ENCODE measurements at places on chromosomes 4 and X.

- DNase-seq = no peak
Observed at GRCh38 chrX:71541210-71542022, 8.5 kb downstream of the OGT start.

DNA sequence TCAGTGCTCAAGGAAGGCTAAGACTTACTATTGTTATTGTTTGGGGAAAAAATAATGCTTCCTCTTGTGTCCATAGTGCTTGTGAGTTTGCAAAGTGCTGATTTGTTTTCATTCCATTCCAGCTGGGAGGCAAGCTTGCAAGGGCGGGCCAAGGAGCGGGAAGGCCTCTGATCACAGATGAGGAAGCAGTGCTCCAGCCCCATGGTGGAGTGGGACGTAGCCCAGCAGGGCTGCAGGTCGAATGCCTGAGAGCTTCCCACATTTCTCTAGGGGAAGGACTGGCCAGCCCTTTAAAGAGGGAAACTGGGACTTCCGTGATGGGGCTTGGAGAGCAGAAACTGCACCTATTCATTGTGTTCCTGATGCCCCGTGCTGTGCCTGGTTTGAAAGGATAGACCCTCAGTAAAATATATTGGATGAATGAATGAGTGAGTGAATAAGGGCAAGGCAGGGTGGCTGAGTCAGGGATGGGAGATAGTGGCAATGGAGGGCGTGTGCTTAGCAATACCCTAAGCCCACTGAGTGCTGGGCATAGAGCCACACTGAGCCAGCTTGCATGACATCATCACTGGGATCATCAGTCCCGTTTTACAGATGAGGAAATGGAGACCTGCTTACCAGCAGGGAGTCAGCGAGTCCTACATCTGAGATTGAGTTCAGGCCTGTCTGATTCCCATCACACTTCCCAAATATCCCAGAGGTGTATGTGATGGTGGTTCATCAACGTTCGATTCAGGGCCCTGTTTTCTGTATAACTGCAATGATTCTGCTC, 17.9 kb upstream of the NSG1 start:
- DNase-seq = no peak

DNA sequence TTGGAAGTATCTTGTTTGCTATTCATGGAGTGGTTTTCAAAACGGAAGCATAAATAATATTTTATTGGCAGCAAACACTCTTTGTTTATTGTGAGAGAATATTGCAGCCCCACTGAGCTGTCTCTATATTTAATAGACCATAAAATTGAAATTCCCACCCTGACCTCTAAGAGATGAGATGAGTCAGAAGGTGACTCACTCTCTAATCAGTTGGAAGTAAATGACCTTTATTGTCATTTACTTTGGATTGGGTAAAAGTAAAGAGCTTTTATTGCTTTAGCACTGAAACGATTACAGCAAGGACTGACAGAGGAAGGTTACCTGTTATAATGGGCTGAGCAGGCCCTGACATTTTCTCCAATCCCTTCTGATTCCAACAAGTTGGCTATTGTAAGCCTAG, 55.0 kb downstream of the SYTL5 start:
- no peak for DNase-seq

- DNase-seq = no peak
Observed at GRCh38 chrX:148933881-148934280, 433.5 kb downstream of the AFF2 start.

DNA sequence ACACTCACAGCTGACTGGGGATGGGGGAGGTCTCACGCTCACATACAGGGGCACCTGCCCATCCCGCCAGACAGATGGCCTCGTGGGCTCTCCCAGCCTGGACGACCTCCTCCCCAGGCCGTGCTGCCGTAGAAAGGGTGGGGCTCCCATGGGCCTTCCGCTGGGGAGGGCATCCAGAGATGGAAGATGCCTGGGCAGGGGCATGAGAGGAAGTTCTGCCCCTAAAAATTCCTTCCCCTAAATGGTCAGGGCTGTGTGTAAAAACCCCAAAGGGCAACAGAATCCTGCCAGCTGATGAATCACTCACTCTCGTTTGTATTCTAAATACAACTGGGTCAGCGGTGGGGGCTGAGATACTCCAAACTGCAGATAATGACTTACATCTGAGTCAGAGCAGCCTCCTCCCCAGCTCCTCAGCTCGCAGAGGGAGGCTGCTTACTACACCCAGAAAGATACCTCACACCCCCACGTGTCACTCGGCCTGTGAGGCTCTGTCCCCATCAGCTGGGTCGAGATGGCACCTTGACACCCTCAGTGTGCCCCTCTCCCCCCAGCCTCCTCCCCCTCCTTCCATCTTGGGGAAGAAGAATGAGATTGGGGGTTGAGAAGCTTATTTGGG, 10.1 kb downstream of the WDR1 start:
- peak; percentile 23 for DNase-seq

- DNase-seq = no peak
Observed at GRCh38 chrX:31070057-31070468, 1.8 kb downstream of the FTHL17 start.

DNA sequence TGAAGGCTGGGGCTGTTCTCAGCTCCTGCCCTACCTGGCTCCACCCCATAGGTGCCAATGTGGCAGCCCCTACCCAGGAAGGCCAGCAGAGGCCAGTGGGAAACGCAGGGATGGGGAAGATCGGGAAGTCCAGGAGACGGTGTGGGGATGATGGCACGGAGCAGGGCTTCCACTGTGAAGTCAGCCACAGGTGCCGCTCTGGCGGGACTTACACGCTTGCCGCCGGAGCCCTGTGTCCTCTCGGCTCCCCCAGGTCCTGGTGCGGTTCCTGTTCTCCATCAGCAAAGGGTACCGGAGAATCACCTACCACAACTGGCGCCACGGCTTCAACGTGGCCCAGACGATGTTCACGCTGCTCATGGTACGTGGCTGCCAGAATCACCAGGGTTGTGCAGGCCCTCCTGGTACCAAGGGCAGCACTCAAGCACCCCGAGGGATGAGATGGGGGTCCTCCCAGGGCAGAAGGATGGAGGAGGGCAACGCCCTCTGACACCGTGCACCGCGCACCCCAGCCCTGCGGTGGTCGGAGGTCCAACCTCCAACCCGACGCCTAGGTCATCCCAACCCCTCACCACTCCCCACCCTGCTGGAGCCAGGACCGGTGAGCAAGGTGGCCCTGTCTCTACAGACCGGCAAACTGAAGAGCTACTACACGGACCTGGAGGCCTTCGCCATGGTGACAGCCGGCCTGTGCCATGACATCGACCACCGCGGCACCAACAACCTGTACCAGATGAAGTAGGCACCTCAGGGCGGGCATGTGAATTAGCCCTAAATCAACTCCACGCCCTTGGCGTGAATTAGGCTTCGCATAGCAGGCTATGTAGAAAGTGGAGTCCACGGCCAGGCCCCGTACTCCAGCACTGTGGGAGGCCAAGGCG, 12.0 kb downstream of the ATP5ME start:
- DNase-seq = no peak

- no peak for DNase-seq
Observed at GRCh38 chrX:10356979-10357378, 200.2 kb downstream of the CLCN4 start.

GRCh38 chr4:72858328-72858727, 211.2 kb downstream of the COX18 start:
- no peak for DNase-seq

GRCh38 chrX:434946-435345, 48.2 kb upstream of the PPP2R3B start:
- DNase-seq = no peak

DNA sequence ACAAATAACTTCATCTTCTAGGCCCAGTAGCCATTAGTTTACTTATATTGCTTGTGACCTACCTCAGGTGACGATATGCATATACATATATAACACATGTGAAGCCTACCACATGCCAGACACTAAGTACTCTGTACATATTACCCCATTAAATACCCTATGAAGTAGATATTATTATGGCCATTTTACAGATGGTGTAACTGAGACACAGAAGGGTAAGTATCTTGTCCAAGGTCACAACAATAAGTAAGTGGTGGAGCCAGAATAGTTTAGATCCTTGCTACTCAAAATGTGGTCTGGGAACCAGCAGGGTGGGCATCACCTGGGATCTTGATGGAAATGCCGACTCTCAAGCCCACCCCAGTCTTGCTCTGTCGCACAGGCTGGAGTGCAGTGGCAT, 78.1 kb upstream of the RAPGEF2 start:
- no peak for DNase-seq

DNA sequence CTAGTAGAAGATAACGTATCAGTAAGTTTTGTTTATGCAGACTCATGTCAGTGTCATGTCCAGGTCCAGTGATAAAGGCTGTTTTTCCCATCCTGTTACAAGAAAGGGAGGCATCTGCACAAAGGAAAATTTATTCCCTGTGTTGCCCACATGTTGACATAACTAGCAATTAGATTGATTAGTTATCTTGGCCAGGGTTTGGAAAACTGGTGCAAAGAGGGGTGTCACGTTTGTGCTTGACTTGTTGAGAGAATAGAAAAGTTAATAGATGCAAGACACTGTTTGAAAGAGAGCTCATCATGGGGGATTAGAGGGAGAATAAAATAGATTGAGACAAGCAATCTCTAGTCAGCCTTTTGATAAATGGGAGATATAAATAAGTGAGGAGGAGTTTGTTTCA, 1357.0 kb upstream of the AGA start:
- no peak for DNase-seq

- DNase-seq = no peak
Observed at GRCh38 chr4:19575924-19576323, 675.8 kb upstream of the SLIT2 start.

DNA sequence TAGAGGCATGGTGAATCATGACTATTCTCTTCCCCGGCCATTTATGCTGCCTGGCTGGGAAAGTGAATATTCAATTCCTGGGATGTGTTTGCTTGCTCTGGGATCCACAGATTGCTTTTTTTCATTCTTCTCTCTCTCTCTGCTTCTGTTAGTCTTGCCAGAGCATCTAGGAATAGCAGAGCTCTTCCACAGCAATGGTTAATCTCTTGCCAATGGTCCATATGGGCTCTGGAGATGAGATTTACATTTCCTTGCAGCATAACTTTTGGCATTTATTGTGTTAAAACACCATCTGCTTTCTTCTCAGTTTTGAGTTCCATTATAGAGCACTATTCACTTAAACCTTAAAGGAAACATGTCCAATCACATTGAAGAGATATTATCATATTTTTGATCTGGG, 59.2 kb upstream of the GUCY1A1 start:
- DNase-seq = no peak

DNA sequence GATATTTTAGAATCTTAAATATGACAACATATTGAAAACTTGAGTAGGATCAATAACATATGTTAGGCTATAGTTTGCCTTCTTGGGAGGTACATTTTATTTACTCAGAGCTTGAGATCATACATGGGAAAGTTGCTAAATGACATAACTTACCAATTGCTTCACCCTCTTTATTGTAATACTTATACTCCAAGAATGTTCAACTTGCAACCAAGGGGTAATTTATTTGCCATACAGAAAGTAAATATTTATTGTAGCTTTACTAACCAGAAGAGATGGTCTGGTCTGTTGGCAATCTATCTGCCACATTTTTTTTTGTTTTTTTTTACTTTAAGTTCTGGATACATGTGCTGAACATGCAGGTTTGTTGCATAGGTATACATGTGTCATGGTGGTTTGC, 426.6 kb downstream of the ARHGAP24 start:
- DNase-seq = no peak

GRCh38 chr4:98181809-98182208, 38.5 kb upstream of the STPG2 start:
- no peak for DNase-seq

GRCh38 chr4:151045907-151046306, 30.8 kb upstream of the LRBA start:
- no peak for DNase-seq

- no peak for DNase-seq
Observed at GRCh38 chr4:6937754-6938153, 28.1 kb downstream of the TBC1D14 start.

GRCh38 chr4:15811703-15812337, 33.7 kb downstream of the CD38 start:
- DNase-seq = no peak

GRCh38 chr4:1236103-1236641, 12.8 kb downstream of the CTBP1 start:
- DNase-seq = peak; percentile 21

- DNase-seq = peak; percentile 45
Observed at GRCh38 chrX:74421036-74421739, at the start of gene SLC16A2. Gene SLC16A2 (plus strand): TSS chrX:74421493. CDS start chrX:74421638, 145 bp downstream.

GRCh38 chrX:77426811-77427210, 20.4 kb upstream of the FGF16 start:
- no peak for DNase-seq

- DNase-seq = no peak
Observed at GRCh38 chr4:98939892-98940298, 11.0 kb upstream of the EIF4E start.

DNA sequence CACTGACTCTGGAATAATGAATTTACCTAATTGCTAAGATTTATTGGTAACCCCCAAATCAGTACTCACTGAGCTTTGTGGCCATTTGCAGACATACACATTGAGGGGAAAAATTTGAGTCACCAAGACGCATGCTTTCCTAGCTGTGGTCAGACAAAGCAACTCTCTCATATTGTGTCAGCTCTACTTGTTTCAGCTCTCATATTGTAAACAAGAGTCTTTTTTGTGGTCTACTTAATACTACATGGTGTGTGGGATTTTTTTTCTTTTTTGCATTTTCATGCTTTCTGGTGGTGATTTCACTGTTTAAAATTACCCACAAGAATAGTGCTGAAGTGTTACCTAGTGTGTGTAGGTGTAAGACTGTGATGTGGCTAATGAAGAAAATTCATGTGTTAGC, 428.2 kb upstream of the GALNT7 start:
- no peak for DNase-seq

GRCh38 chr4:119592830-119593229, 35.8 kb downstream of the PDE5A start:
- no peak for DNase-seq

- no peak for DNase-seq
Observed at GRCh38 chrX:24520472-24520871, 55.4 kb downstream of the PDK3 start.

DNA sequence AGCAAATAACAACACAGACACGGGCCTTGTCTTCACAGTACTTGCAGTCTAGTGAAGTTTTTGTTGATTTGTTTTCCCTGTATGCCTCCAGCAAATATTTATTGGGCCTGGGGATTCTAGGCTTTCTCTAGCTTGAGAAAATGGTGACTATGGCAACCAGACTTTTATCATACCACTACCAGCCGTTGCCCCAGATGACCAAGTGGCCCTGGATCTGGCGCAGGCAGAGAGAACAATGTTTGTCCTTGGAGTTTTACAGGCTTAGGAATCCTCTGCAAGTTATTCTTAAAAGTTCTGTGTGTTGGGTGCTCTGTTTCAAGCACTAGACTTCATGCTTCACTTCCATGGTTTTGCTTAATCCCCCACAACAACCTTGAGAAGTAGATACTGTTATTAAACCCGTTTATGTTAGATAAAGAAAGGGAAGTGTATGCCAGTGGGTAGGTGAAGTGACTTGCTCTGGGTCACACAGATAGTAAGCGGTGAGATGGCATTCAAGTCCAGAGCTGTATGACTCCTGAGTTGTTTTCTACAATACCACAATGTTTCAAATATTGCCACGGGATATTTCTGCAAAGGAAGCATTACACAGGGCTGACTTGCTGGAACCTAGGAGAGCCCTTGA, 94.6 kb downstream of the AKAP4 start:
- DNase-seq = no peak
